MM.1S (cell line): ENCODE measurements at places on chromosomes 3 and 15.

DNA sequence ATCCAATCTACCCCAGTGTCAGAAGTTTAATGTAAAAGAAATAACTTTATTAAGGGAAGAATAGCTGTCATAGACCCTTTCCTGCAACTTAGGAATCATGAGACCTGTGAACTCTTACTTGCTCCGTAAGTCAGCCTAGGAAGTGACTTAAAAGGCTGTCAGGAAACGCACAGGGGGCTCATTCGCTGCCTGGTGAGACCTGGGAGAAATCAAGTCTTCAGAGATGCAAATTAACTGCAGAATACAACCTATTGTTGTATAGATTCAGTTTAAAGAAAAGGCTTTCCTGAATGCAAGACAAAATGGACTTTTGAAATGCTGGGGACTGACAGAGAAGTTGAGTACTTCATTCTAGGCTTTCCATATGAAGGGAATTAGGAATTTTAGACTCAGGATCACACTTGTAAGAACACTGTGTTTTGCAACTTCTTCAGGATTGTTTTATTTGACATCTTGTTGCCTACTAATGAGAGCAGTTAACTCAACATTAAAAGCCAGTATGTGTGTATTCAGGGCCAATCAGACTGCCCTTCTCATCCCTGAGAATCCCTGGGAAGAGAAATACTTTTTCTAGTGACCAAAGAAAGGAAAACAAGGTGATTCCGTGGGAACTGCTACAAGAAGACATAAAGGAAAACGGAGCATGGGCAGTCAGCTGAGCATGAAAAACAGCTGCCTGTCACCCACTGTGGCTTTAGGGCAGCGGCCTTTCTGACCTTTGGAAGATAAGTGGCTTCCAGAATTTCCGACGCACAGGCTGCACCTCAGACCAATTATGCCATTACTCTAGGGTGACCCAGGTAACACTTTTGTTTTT lies 18.5 kb upstream of the DPPA4 start:
- DNase-seq, result no peak

- no peak for DNase-seq
Observed at GRCh38 chr15:70714015-70714414, 49.3 kb downstream of the UACA start.

DNA sequence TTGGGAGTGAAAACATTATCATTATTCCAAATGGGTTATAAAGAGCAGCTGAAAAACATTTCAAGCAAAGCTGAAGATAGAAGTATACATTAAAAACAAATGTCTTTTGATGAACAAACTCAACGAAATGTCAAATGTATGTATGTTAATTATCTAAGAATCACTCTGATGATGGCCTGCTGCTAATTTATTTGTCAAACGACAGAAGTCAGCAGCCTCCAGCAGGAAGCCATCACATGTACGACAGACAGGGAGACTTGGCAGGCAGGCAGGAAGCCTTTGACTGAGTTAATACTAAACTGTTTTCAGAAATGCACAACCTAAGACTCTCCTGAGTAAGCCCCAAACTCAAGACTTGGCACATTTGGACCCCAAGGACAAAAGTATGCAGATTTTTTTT lies 491.1 kb downstream of the ZNF385D start:
- DNase-seq, result no peak

- DNase-seq, result no peak
Observed at GRCh38 chr3:59006634-59007517, 42.9 kb downstream of the CFAP20DC start.

DNA sequence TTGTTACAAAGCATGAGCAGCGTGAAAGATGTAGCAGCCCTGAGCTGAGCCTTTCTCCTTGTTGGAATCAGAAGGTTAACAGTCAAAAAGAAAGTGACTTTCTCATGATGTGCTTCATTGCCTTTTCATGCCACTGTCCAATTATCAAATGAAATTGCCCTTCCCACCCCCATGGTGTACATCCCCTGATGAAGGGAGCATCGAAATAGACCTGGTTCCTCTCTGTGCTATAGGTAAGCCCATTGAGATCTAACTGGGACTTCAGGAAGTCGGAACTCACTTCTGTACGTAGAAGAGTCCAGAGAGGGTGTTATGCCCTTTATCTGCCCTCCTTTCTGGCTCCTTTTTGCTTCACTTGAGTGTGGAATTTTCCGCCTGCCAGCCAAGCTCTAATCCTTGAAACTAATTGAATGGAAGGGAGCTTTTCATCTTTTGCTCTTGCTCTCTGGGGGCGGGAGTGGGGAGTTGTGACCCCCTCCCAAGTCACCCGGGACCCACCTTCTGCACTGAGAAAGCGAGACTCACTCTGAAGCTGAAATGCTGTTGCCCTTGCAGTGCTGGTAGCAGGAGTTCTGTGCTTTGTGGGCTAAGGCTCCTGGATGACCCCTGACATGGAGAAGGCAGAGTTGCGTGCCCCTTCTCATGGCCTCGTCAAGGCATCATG lies 20.9 kb downstream of the ABHD6 start:
- DNase-seq, result no peak

- DNase-seq, result no peak
Observed at GRCh38 chr3:127637546-127637945, 8.6 kb downstream of the PODXL2 start.

DNA sequence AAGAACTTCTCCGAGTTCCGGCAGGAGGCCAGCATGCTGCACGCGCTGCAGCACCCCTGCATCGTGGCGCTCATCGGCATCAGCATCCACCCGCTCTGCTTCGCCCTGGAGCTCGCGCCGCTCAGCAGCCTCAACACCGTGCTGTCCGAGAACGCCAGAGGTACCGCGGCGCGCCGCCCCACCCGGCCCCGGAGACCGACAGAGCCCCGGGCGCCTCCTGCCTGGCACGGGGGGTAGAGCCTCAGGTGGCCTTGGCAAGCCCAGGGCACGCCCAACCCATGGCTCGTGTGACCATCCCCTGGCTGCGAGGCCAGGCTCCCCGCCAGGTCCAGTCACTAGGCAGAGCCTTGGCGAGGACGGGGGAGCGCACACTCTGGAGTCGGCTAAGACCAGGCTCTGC lies 134.1 kb downstream of the LRRK1 start:
- no peak for DNase-seq
